Left cardiac atrium (tissue), 4 donors: ENCODE measurements at places on chromosomes 7 and 10.

DNA sequence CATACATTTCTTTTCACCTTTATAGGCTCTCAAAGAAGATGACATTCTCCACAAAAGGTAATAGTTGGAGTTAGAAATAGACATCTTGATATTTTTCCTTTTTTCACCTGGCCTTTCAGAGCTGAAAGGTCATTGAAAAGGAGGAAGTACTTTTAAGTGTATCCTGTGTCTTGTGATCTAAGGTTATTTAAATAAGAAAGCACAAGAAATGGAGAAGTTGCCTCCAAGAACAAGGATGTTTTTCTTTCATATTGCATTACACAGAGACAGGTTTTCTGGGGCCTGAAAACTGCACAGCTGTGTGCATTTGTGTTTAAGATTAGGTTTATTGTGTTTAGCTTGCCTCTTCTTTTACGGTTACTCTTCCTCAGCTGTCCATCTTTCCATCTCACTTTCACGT lies 103.4 kb upstream of the SEMA3D start:
- DNase-seq = no peak

GRCh38 chr10:119706521-119707278 lies 19.1 kb upstream of the INPP5F start:
- DNase-seq = no peak

DNA sequence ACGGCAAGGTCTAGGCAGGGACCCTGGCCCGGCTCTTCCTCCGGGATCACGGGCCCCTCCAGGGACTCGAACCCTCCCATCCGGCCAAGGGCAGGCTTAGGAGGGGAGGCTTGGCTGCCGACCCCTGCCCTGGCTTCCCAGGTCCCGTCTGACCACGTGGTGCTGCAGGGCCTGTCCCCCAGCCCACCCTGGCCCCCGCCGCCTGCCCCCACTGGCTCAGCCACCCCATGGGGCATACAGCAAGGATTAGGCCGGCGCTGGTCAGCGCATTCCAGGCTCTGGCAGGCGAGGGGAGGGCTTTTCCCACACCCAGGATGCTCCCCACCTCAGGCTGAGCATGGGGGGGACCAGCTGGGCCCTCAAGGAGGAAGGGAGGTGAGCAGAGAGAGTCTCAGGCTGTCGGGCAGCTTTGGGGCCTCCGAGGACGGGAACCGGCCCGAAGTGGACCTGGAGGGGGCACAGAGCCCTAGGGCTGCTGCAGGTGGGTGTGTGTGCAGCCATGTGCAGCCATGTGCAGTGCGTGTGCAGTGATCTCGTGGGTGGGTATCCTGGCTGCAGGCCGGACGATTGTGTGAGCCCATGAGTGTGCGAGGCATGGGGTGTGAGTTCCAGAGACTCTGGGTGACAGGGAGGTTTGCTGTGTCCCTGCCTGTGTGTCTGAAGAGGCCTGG lies 713 bp upstream of the GRIFIN start:
- DNase-seq = no peak

GRCh38 chr10:61729596-61729995 lies 66.9 kb downstream of the CABCOCO1 start:
- DNase-seq = no peak

GRCh38 chr10:126242397-126243260 lies 145.6 kb downstream of the ADAM12 start:
- peak; percentile 65 for DNase-seq

DNA sequence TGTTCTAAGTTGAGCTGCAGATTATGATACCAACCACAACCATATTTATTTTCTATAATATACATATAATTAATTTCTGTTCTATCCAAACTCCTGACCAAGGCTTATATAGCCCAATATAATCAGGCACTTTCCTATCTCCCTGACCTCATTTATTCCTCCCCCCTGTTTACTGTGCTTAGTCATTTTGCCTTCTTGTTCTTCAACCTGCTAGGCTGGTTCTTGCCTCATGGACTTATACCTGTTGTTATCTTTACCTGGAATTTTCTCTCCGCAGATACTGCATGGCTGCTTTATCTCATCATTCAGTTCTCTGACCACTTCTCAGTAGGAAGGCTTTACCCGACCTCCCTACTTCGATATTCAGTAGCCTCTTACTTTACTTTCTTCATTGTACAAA lies 24.9 kb upstream of the FAM3C start:
- DNase-seq = no peak

DNA sequence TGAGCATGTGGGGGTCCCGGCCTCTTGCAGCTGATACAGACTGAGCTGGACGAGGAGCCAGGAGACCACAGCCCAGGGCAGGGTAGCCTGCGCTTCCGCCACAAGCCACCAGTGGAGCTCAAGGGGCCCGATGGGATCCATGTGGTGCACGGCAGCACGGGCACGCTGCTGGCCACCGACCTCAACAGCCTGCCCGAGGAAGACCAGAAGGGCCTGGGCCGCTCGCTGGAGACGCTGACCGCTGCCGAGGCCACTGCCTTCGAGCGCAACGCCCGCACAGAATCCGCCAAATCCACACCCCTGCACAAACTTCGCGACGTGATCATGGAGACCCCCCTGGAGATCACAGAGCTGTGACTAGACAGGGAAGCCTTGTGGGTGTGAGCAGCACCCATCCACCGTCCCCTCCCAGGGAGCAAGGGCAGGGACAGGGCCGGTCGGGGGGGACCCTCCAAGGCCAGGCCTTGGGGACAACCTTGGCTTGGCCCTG lies 36.1 kb downstream of the PSAP start:
- DNase-seq = no peak

DNA sequence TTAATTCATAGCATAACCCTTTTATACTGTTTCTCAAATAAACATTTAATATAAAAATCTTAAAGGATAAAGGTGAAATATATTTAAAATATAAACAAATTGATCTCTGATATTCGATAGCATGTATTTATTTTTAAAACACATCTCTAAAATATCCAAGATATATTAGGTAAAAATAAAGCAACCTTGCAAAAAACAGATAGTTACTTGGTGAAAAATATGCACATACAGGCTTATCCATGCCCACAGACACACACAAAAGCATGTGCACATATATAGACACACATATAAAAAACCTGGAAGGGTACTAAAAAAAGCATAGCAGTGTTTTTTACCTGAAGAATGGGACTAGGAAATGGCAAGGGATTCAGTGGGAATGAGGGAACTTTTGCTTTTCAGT lies 19.8 kb downstream of the POT1 start:
- DNase-seq = no peak

GRCh38 chr10:132142396-132143161 lies 44.2 kb upstream of the DPYSL4 start:
- peak; percentile 50 for DNase-seq

- no peak for DNase-seq
Observed at GRCh38 chr7:38938589-38938988, 29.6 kb upstream of the VPS41 start.

- no peak for DNase-seq
Observed at GRCh38 chr7:100866729-100867039, 503 bp upstream of the TRIP6 start.

DNA sequence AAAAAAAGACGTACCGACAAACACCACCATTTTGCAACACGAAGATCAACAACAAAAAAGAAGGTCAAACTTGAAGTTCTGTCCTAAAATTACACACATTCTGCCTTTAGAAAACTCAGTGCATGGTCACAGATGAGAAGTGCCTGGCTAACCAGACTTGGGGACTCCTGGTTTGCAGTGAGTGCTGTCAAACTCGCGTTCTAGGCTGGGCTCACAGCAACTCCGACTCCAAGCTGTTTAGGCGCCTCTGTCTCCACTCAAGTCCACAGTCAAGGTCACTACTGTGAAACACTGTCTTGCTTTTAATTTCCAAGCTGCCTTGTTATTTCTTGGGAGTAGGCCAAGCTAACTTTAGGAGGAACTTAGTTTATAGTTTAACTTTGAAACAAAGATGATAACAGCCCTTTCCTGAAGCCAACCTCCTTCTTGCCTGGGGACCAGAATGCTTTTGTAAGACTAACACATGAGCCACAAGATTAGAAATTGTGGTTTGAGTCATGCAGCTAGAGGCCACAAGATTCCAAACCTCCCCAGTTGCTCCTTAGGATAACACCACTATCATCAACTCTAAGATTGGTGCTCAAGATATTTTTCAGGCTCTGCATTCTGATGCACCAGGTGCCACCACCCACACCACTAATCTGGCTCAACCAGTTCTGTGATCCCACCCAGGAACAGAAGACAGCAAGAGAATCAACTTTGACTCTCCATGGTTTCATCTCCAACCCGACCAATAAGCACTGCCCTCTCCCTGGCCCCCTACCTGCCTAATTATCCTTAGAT lies 1.1 kb upstream of the DNAAF5 start:
- DNase-seq = no peak

- no peak for DNase-seq
Observed at GRCh38 chr7:112023282-112023681, 182.9 kb downstream of the DOCK4 start.

DNA sequence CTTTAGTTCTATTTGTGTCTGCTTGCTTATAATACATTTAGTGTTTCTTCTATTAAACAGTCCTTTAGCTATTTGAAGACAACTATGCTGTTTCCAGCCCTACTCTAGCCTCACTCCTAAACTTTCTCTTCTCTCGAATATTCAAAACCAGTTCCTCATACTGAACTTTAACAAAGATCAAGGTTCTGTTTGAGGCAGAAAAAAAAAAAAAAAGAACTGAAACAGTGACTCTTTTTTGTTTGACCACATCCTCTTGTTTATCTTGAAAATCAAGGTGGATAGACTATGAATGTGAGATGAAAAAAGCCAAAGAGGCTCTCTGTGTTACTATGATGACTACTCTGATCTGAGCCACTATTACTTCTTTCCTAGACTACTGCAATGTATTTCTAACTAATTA lies 154.3 kb downstream of the ZNF365 start:
- no peak for DNase-seq

DNA sequence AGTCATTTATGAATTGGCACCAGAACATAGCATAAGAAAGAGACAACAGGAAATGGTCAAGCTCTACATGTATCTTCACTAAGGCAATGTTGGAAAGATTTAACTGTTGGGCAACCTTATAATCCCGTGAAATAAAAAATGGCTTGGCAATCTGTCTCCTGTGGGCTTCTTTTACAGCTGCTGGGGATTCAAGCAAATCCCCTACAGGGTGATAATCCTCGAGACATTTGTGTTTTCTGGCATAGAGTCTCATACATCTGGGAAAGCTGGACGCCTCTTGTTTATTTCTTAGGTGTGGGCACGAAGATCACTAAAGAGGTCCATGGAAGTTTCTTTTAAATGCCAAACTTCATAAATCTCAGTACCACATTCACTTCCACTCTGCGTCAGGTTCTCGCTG lies 82.2 kb upstream of the GPR141 start:
- DNase-seq = no peak

GRCh38 chr10:107163076-107163855 lies 1.2 kb downstream of the SORCS1 start:
- no peak for DNase-seq

DNA sequence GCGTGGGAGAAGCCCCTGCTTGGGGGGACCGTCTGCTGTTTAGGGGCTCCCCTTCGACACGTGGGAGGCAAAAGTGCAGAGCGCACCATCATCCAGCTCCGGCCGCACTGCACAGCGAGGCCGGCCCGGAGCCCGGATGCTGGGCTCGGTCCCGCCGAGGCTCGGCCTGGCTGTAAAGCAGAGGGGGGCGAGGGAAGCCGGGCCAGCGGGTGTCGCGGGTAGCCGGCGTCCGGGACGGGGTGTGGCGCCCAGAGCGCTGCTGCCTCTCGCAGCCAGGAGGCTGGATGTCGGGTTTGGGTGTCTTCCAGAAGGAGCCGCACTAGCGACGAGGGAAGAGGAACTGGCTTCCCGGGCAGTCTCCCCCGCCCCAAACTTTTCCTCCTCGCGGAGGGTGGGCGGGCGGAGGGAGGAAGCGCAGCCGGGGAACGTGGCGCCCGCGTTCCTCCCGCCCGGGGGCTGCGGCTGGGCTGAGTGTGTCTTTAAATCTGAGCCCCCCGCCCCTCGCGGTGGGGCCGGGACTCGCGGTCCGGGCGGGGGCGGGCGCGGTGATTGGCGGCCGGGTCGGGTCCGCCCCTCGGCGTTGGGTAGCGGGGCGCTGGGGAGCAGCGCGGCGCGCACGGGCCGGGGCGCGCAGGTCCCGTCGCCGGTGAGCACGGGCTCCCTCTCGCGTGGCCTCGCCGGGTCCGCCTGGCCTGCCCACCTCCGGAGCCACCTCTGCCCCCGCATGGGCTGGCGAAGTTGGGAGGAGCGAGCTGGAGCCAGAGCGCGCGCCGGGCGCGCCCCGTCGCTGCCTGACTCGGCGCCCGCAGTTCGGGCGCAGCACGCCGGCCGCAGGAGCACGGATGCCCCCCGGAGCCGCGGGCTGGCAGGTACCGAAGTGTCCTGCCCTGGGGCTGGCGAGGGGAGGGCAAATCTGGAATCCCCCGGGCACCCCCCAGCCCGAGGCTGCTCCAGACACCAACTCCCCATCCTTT lies at the start of gene PALD1:
PALD1 (plus strand) TSS at position 577 of the 974 bp plus-strand sequence. CDS start 47,185 bp downstream, outside the sequence.
- DNase-seq = peak; percentile 87

- peak; percentile 28 for DNase-seq
Observed at GRCh38 chr7:70694971-70695794, 436.8 kb upstream of the GALNT17 start.

DNA sequence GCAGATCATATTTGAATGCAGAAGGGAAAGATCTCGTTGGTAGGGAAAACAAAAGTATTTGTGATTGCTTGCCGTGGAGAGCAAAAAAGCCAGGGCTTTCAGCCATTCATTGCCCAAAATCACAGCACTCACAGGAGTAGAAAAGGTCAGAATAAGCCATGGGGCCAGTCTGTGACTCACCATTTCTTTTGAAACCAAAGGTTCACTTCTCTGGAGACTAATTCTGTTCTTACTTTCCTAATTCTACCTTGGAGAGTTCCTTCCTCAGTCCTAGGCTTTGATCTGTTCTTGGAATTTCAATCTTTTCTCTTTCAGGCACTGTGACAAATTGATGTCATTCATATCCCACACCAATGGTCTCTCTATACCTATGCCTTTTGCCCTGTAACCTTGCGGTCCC lies 54.1 kb upstream of the FAM180A start:
- DNase-seq = no peak

- DNase-seq = no peak
Observed at GRCh38 chr7:117816727-117817126, 56.5 kb downstream of the CTTNBP2 start.
